ENCODE measurements at places on chromosomes 4 and X.

DNA sequence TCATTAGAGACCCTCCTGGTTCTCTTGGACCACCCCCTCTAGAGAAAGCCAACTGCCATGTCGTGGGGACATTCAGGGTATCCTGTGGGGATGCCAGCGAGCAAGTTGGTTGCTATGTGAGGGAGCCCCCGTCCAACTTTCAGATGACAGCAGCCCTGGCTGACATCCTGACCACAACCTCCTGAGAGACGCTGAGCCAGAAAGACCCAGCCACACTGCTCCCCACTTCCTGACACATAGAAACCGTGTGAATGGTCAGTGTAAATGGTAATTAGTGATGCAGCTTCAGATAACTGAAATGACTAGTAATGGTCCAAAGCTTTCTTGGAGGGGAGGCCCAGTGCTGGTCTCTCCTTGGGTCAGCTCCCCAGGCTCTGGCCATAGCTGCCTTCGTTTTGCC lies 10.8 kb downstream of the CLCN4 start:
- no peak for DNase-seq

- DNase-seq: no peak
These were observed 7.4 kb upstream of the WDFY3 start for GRCh38 chr4:84973856-84974255.

DNA sequence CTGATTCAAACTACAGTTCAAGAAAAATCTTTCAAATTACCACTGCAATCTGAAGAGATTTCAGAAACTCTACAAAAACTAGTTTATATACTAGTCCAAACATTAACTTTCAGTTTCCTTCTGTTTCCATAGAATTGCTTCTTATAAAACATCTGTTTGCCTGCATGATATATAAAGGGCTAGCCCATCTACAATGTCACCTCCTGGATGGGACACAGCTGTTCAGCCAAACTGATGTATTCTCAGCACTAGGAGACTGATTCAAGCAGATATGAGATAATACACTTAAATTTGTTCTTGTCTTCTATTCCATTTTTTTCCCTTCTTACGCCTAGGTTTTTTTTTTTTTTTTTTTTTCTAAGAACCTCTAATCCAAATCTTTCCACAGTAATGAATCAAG lies 1569.7 kb upstream of the IGFBP7 start:
- DNase-seq: no peak

DNA sequence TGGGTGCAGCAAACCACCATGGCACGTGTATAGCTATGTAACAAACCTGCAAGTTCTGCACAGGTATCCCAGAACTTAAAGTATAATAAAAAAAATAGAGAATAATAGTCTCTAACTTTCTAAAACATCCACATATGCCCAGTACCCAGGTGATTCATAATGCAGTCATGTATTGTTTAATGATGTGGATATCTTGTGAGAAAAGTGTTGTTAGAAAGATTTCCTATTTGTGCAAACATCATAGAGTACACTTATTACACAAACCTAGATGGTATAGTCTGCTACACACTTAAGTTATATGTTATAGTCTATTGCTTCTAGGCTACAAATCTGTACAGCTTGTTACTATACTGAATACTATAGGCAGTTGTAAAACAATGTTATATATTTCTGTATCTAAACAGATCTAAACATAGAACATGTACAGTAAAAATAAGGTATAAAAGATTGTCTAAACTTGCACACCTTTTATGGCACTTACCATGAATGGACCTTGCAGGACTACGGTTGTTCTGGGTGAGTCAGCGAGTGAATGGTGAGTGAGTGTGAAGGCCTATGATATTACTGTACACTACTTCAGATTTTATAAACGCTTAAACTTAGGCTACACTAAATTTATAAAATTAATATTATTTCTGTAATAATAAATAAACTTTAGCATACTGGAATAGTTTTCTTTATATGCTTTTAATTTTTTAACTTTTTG lies 232.2 kb upstream of the SLIT2 start:
- no peak for DNase-seq

- no peak for DNase-seq
These were observed 114.7 kb downstream of the SHROOM3 start for GRCh38 chr4:76549765-76550164.

DNA sequence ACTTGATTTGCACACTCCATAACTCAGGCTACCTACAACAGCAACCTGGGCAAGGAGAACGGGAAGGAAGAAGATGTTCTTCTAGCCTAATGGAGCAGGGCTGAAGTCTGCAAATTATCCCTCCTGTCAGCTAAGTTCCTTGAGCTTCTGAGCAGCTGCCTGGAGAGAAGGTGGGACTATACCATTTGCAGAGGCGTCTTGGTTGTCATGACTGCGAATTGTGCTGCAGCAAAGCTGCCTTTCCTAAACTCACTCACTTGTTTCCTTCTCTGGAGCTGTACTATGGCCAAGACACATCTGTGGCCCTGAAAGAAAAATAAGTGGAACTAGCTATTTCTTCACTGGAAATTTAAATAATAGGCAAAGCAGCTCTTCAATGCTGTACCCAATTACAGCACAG lies 682.4 kb upstream of the GRIA3 start:
- DNase-seq: no peak

- no peak for DNase-seq
These were observed 438.1 kb downstream of the GBA3 start for GRCh38 chr4:23130845-23131244.

DNA sequence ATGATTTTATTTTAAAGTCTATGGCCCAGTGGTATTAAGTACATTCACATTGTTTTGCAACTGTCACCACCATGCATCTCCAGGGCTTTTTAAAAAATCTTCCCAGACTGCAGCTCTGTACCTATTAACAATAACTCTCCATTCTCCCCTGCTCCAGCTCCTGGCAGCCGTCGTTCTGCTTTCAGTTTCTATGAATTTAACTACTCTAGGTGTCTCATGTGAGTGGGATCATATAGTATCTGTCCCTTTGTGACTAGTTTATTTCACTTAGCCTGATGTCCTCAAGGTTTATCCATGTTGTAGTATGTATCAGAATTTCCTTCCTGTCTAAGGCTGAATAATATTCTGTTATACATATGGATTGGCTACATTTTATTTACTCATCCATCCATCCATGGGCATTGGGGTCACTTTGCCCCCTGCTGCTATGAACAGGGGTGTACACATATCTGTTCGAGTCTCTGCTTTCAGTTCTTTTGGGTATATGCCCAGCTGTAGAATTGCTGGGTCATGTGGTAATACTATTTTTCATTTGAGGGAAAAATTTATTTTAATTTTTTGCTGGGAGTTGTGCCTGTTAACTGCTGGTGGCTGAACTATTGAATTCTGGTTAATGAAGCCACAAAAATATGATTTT lies 131.3 kb downstream of the ARHGAP10 start:
- no peak for DNase-seq

- DNase-seq: no peak
These were observed 47.5 kb upstream of the PDE5A start for GRCh38 chr4:119676101-119676500.

GRCh38 chr4:107857741-107858140 lies 33.0 kb downstream of the SGMS2 start:
- DNase-seq: no peak

DNA sequence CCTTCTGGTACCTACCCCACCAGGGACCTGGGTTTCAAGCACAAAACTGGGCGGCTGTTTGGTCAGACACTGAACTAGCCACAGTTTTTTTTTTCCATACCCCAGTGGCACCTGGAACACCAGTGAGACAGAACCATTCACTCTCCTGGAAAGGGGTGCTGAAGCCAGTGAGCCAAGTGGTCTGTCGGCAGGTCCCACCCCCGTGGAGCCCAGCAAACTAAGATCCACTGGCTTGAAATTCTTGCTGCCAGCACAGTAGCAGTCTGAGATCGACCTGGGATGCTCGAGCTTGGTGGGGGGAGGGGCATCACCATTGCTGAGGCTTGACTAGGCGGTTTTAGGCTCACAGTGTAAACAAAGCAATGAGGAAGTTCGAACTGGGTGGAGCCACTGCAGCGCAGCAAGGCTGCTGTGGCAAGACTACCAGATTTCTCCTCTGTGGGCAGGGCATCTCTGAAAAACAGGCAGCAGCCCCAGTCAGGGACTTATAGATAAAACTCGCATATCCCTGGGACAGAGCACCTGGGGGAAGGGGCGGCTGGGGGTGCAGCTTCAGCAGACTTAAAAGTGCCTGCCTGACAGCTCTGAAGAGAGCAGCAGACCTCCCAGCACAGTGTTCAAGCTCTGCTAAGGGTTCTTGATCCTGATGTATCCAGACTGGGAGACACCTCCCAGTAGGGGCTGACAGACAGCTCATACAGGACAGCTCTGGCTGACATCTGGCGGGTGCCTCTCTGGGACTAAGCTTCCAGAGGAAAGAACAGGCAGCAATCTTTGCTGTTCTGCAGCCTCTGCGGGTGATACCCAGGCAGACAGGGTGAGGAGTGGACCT lies 223.0 kb downstream of the COX18 start:
- DNase-seq: no peak

DNA sequence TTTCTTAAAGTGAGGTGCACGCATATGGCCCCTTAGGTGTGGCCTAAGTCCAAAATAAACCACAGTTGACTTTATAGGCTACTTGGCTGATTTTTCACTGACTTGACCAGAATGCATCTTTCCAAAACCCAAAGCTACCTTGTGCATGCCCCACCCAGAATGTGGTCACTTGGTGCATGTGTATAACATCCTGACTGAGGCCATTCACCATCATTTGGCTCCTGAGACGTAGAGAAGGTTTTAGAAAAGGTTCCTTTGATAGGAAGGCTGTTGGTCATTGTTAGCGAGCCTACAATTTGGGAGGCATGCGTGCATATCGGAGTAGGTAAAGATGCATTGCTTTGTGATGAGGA lies 84.6 kb downstream of the PLAC1 start:
- no peak for DNase-seq

DNA sequence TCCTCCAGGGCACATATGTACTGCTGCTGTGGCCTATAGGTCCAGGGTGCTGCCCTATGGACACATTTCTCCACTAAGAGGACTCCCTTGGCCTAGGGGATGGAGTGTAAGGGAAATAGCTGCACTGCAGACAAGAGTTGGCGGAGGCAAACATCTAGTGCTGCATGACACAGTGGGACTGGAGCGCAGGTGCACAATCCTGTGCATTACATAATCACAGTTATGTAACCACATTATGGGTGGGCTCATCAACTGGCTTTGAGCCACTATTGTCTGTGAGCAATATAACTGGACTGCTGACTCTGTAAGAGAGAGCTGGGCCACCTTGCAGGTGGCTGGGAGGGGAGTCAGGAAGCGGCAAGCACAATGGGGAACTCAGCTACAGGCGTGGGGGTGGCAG lies 3.2 kb upstream of the TIGD2 start:
- DNase-seq: no peak

GRCh38 chr4:2290974-2291704 lies 29.2 kb upstream of the MXD4 start:
- DNase-seq: peak; percentile 5

DNA sequence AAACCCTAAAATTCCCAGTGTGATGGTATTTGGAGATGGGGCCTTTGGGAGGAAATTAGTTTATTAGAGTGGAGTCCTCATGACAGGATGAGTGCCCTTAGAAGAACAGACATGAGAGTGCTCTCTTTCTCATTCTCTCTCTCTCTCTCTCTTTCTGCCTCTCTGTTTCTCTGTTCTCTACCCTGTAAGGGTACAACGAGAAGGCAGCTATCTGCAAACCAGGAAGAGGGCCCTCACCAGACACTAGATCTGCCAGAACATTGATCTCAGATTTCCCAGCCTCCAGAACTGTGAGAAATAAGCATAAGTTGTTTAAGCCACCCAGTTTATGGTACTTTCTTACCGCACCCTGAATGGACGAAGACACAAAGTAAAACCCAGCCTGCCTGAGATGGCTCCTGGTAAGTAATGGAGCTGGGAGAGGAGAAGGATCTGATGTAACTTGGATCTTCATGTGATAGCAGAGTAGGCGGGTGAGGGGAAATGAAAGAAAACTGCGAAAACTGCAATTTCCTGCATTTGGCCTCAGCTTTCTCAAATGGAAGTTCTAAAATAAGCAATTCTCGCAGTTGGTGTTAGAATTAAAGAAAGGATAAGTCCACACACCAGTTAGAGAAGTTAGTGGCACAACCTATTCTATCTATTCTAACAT lies 8.7 kb upstream of the CDS1 start:
- DNase-seq: no peak

DNA sequence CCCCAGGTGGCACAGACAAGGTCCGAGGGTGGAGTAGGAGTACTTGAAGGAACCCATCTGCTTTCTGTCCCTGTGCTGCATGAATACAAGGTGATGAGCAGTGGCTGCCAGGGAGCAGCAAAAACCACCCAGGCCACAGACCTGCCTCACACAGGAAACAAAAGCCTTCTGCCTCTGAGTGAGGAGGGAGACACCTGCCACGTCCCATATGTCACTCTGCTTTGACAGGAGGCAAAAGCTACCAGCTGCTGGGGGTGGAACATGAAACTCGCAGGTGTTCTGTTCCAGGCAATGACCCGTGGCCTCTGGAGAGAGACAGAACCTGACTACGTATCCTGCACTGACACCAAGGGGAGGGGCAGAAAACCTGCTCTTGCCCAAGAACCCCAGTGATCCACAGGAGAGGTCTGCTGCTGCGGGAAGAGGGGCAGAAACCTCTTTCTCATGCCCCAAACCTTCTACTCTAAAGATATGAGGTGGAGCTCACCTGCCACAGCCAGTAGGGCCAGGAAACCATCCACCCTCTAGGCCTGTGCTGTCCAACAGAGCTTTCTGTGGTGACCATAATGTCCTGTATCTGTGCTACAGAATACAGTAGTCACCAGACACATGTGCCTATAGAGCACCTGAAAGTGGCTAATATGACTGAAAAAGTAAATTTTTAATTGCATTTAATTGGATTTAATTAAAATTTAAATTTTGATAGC lies 172.9 kb downstream of the PRDM5 start:
- no peak for DNase-seq

DNA sequence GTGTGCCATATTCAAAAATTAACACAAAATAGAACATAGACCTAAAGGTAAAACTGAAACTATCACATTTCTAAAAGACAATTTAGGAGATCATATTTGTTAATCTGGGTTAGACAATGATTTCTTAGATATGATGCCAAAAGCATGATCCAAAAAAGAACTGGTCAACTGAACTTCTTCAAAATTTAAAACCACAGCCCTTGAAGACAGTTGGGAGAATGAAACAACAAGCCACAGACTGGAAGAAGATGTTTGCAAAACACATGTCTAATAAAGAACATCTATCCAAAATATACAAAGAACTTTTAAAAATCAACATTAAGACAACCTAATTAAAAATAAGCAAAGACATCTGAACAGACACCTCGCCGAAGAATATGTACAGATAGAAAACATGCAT lies 19.5 kb downstream of the COMMD8 start:
- DNase-seq: no peak

- no peak for DNase-seq
These were observed 46.9 kb upstream of the VEGFC start for GRCh38 chr4:176839656-176840055.

DNA sequence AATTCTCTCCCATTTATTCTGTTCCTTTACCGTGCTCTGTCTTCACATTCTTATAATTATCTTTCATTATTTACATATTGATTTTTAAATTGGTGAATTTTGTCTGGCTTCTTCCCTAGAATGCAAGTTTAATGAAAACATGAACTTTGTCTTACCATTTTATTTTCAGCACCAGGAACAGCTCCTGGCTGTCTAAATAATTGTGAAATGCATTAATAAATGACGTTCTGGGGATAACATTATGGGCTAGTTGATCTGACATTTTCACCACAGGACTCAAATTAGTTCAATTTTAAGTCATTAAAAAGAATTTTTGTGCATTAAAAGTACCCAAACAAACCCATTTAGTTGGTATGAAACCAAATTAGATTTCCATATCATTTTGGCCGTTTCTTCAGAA lies 97.5 kb downstream of the KCTD8 start:
- DNase-seq: no peak

All from tibial nerve (tissue), 4 donors.